Naive thymus-derived CD8-positive, alpha-beta T cell (primary cell): ENCODE measurements at places on chromosomes 6 and 20. TPM values are rescaled to one million over a fixed set of nuclear protein-coding genes. Genes with fewer than 3 reads are reported as not detected.

DNA sequence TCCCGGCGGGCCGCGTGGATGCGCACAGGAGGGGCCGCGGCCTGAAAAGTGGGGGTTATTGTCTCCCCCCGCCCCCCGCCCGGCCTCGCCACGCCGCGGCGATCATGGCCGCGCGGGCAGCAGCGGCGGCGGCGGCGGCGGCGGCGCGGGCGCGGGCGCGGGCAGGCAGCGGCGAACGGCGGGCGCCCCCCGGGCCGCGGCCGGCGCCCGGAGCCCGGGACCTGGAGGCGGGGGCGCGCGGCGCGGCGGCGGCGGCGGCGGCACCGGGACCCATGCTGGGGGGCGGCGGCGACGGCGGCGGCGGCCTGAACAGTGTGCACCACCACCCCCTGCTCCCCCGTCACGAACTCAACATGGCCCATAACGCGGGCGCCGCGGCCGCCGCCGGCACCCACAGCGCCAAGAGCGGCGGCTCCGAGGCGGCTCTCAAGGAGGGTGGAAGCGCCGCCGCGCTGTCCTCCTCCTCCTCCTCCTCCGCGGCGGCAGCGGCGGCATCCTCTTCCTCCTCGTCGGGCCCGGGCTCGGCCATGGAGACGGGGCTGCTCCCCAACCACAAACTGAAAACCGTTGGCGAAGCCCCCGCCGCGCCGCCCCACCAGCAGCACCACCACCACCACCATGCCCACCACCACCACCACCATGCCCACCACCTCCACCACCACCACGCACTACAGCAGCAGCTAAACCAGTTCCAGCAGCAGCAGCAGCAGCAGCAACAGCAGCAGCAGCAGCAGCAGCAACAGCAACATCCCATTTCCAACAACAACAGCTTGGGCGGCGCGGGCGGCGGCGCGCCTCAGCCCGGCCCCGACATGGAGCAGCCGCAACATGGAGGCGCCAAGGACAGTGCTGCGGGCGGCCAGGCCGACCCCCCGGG lies 637 bp downstream of the ARID1B start:
- peak; percentile 61 for DNase-seq

- no peak for DNase-seq
These were observed 17.1 kb downstream of the ZHX3 start for GRCh38 chr20:41300383-41300782.

DNA sequence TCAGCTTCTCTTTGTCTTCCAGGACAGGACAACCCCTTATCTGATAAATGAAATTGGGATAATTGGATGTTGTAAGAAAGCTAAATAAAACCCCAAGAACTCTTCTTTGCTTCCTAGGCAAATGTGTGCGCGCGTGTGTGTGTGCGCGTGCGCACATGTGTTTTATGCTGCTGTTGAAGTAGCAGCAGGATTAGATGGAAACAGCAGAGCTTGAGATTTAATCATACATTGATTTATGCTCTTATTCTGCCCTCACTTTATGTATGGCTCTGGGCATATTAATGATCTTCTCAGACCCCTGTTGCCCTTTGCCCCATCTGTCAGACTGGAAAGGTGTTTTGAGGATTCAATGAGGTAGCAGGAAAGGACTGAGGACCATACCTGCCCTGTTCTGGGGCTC lies 324.0 kb upstream of the MAP3K7 start:
- DNase-seq: no peak

DNA sequence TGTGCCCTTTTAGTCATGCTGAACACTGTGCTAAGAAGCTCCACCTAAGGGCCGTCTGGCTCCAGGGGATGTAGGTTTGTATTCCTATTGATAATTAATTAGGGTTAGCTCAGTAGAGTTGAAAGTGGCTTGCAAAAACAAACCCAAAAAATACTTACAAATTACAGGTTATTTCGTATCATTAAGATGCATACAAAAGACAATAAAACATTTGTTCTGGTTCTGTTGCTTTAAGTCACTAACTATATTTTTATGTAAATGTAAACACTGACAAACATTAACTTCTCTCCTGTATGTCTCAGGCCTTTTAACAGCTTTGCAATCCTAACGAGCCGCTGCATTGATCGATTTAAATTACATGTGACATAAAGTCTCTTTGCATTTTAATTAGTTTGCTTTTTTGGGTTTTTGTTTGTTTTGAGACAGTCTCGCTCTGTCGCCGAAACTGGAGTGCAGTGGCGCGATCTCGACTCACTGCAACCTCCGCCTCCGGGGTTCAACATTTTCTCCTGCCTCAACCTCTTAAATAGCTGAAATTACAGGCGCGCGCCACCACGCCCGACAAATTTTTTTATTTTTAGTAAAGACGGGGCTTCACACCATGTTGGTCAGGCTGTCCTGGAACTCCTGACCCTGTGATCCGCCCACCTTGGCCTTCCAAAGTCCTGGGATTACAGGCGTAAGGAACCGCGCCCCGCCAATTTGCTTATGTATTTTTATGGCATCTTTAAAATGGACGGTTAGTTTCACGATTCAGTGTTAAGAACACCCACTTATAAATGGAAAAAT lies 110.9 kb downstream of the HFE start:
- peak; percentile 45 for DNase-seq

DNA sequence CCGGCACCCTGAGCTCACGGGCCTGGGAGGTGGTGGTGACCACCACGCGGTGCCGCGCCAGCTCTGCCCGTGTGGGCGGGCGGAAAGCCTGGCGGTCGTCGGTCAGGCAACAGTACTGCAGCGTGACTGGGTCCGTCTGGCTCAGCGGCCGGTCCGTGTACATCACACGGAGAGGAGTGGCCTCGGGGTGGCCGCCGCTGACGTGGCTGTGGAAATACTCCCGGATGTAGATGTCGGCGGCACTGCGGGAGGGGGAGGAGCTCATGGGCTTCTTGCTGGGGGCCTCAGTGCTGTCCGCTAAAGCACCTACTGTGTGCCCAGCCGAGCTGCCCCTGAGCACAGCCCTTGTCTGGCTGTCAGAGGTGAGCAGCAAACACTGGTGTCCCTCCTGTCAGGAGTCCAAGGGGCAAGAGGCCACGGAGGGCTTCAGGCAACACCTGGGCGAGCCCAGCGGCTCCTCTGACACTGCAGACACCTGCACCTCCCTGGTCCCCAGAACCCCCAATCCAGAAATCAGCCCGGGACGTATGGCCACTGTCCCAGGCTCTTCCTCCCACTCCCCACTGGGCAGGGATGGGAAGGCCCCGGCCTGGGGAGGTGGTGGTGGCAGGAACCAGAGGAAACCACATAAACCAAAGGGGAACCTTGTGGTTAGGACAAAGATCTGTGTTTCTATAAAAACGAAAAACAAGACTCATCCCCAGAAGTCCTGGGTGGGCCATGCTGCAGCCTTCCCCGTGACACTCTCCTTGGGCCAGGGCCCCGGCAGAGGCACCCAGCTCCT lies 6.5 kb downstream of the HELZ2 start:
- peak; percentile 29 for DNase-seq

- no peak for DNase-seq
These were observed 237.5 kb downstream of the CDC5L start for GRCh38 chr6:44624936-44625573.

- no peak for DNase-seq
These were observed at the start of gene ECI2 for GRCh38 chr6:4134841-4135664. TSS of gene ECI2 (minus strand) at chr6:4135575. CDS start at chr6:4135560, 15 bp downstream.

- DNase-seq: no peak
These were observed 89.9 kb downstream of the PLCB1 start for GRCh38 chr20:8221887-8222419.

DNA sequence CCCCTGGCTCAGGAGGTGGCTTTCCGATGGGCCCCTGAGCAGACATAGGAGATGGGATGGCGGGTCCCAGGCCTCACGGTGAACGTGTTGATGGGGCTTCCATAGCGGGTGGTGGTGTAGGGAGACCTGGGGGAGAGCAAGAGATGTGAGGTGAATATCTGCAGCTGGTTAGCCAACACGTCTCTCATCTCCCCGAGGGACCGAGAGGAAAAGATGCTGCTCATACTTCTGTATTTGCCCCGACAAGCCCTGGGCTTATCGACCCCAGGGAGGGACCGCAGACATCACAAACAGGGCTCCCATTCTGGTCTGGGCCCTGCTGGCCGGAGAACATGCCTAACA lies 38.7 kb downstream of the C6orf132 start:
- no peak for DNase-seq

DNA sequence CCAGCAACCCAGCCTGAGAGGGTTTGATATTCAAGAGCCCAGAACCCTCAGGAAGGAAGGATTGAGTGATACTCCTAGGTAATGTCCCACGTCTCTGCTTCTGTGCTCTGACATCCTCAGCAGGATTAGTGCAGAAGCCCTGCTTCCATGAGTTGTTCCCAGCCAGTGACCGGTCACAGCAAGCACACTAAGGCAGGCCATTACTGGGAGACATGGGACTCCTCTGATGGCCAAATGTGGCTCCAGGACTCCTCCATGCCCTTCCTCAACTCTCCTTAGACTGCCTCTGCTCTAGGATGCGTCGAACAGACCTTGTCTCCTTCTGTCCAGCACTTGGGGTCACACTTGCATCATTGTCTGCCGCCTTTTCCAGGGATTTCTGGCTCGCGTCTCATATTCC lies 7.6 kb downstream of the HLA-A start:
- DNase-seq: no peak

GRCh38 chr6:154522576-154522975 lies 12.1 kb upstream of the CNKSR3 start:
- DNase-seq: no peak

DNA sequence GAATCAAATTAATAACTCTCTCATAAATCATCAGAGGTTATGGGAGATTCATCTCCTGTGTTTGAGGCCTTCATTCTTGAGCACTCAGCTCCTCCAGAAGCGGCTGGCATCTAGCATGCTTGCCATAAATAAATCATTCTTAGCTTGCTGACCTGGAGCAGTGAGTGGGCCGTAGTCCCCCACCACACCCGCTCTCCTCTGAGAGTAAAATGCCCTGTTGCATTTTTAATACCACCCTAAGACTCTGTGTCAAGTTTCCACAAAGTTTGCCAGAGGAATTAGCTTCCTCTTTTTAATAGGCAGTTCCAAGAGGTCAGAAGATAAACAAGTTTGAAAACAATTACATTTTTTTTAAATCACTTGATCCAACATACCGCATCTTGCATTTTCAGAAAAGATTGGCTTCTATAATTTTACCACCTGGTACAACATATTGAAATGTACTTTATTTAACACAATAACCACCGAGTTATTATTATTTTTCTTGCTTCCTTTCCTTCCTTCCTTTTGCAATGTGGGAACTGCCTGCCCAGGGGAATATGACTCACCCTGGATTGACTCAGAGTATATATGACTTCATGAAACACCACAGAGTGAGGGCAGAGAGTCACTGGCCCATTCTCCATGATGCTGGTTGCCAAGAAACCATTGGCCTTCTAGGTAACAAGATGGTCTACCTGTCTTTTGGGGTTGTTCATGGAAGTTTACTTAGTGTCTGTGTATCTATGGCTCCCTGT lies 29.4 kb upstream of the CLIC5 start:
- DNase-seq: no peak

DNA sequence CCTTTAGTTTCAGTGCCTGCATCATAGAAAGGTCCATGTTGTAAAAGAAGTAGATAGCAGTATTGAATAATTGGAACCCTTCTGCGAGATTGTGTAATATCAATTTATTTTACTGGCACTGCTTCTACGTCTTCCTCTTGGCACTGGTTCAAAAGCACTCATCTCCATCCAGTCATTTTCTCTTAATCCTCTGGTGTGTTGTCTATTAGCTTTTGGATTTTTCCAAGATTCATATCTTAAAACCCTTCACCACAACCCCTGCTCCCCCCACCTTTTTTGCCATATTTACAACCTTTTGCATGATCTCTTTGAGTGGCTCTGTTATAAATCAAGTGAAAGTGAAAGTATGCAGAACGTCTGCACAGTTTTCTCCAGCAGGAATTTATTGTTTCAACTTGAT lies 76.6 kb upstream of the HSF2 start:
- DNase-seq: peak; percentile 12

DNA sequence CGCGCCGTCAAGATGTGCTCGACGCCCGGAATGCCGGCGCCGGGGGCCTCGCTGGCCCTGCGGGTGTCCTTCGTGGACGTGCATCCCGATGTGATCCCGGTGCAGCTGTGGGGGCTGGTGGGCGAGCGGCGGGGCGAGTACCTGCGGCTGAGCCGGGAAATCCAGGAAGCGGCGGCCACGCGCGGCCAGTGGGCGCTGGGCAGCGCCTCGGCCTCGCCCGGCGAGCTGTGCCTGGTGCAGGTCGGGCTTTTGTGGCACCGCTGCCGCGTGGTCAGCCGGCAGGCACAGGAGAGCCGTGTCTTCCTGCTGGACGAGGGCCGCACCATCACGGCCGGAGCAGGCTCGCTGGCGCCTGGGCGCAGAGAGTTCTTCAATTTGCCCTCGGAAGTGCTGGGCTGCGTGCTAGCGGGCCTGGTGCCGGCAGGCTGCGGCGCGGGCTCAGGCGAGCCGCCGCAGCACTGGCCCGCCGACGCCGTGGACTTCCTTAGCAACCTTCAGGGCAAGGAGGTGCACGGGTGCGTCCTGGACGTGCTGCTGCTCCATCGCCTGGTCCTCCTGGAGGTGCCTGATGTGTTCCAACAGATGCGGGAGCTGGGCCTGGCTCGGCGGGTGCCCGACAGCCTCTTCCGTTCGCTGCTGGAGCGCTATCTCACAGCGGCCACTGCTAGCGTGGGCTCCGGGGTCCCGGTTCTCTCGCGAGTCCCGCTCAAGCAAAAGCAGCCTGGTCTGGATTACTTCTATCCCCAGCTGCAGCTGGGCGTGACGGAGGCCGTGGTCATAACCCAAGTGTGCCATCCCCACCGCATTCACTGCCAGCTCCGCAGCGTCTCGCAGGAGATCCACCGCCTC lies 656 bp downstream of the TDRD6 start:
- DNase-seq: no peak

- DNase-seq: no peak
These were observed 295.1 kb downstream of the ALDH8A1 start for GRCh38 chr6:134654751-134655150.

DNA sequence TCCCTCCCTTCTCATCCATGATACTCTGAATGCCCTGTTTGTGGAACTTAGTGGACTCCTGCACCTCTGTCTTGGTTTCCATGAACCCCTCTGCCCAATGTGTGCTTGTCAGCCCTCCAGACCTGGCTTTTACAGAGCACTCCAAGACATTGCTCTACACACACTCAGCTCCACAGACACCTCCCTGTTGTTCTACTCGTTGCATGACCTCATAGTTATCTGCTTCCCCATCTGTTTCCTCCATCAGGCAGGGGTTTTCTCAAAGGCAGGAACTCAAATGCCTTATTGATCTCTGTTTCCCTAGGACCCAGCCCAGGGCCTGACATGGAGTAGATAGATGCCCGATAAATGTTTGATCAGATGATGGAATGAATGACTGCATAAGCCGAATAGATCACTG lies 13.3 kb downstream of the PLCG1 start:
- DNase-seq: no peak

The PLA2G7 gene
- total RNA-seq: 2.1 TPM

The LGSN gene
- total RNA-seq: 0.08 TPM

The ELOVL2 gene
- total RNA-seq: not detected

The GNL1 gene
- 78.0 TPM for total RNA-seq

The POU5F1 gene
- 0.85 TPM for total RNA-seq

The PHACTR1 gene
- total RNA-seq: 2.5 TPM
